Cardiac septum (tissue), 1 donor: ENCODE measurements at places on chromosomes 5 and 9. TPM values are rescaled to one million over a fixed set of nuclear protein-coding genes. Genes with fewer than 3 reads are reported as not detected.

- DNase-seq, result no peak
Measured at GRCh38 chr9:27353474-27354229, 56.7 kb upstream of the EQTN start.

Gene FBP2
- not detected for total RNA-seq

GRCh38 chr5:108259306-108259705 lies 122.6 kb downstream of the FBXL17 start:
- no peak for DNase-seq

DNA sequence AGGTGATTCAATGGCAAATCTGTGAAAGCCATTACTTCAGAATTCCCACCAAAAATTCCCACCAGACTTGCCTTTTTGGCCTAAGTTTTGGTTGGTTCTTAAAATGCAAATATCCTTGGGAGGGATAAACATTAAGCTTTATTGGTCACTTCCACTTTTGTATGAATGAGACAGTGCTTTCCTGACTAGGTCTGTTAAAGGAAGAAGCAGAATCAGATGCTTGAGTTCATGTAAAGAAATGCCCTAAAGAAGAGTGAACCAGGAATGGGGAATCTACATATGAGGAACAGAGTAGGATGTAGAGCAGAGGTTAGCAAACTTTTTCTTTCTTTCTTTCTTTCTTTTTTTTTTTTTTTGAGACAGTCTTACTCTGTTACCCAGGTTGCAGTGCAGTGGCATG lies 129.3 kb downstream of the GCNT1 start:
- DNase-seq, result no peak

Gene DIRAS2
- total RNA-seq, result 0.16 TPM

- DNase-seq, result no peak
Measured at GRCh38 chr5:120994112-120994511, 530.0 kb downstream of the PRR16 start.
